Heart right ventricle (tissue), 16 donors: ENCODE measurements at places on chromosomes 7 and 10.

GRCh38 chr7:22271311-22271710 lies 85.6 kb downstream of the RAPGEF5 start:
- no peak for DNase-seq

- no peak for DNase-seq
Measured at GRCh38 chr7:5620459-5620881, 161.0 kb downstream of the RNF216 start.

- no peak for DNase-seq
Measured at GRCh38 chr10:119090968-119091367, 10.4 kb upstream of the EIF3A start.

DNA sequence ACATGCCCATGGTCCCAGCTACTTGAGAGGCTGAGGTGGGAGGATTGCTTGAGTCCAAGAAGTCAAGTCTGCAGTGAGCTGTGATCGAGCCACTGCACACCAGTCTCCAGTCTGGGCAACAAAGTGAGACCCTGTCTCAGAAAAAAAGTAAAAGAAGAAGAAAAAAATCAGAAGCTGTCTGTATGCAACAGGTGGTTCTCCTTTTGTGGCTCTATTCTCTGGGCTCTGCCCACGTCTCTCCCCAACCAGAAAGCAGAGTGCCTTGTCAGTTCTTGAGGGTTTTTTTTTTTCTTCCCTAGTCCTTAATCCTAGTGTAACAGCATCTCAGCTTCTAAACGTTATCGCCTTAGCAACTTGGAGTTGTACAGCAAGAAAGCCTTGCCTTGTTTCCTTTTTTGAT lies 89.5 kb downstream of the PRKCQ start:
- DNase-seq: no peak

GRCh38 chr7:74272305-74273038 lies 16.7 kb upstream of the CLIP2 start:
- peak; percentile 86 for DNase-seq
